ENCODE measurements at places on chromosomes 12 and 14.

GRCh38 chr14:21098076-21098891 lies at the start of gene ZNF219:
Gene ZNF219, minus strand, starts transcription at chr14:21098655. Its CDS starts 5,064 bp downstream, at chr14:21093591.
- peak; percentile 68 for DNase-seq

GRCh38 chr14:36626151-36626550 lies 35.5 kb upstream of the PAX9 start:
- DNase-seq, result no peak

DNA sequence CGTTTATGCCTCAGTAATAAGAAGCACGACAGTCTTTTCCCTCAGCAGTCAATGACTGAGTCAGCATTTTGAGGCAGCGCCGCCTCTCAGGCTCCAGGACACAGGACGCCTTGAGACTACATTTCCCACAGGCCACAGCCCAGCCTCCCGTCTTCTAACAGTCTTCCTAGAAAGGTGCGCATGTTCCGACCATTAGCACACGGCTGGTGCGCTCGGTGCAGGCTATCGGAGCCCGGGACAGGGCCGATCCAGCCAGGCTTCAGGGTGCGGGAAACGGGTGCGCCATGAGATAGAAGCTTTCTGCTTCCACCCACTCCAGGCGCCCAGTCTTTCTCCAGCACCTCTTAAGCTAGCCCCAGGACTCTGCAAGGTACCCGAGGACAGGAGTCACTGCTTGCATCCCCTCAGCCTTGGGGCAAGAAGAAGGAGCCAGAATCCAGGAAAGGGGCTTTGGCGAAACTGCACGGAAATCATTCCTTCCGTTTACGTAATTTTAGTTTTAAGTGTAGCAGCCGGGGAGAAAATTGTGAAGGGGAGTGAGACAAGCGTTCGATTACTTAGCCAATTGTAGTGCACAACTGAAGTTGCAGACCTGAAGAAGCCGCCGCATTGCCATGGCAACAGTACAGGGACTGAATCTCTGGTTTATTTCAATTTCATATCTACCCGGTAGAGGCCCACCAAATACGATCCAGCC lies 54.0 kb downstream of the ZNF641 start:
- peak; percentile 95 for DNase-seq

DNA sequence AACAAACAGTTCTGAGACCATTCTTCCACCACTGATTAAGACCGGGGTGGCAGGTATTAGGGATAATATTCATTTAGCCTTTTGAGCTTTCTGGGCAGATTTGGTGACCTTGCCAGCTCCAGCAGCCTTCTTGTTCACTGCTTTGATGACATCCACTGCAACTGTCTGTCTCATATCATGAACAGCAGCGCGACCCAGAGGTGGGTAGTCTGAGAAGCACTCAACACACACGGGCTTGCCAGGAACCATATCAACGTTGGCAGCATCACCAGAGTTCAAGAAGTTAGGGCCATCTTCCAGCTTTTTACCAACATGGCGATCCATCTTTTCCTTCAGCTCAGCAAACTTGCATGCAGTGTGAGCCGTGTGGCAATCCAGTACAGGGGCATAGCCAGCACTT lies 16.9 kb downstream of the AEBP2 start:
- DNase-seq, result no peak

DNA sequence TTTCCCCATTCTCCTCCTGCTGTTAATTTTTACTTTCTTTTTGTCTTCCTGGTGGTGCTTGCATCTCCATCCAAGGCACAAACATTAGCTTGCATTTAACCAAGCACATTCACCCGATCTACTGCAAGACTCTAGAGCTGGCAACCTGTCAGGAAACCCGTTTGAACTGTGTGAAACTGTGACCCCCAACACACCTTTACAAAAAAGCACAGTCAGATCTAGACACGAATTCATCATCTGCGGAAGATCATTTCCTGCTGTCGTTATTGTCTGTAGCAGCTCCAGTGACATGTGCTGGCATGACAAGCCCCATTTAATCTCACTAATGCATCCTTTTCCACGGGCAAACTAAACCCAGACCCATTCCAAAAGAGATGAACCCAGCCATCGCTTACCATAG lies 340.5 kb downstream of the VRK1 start:
- DNase-seq, result no peak

DNA sequence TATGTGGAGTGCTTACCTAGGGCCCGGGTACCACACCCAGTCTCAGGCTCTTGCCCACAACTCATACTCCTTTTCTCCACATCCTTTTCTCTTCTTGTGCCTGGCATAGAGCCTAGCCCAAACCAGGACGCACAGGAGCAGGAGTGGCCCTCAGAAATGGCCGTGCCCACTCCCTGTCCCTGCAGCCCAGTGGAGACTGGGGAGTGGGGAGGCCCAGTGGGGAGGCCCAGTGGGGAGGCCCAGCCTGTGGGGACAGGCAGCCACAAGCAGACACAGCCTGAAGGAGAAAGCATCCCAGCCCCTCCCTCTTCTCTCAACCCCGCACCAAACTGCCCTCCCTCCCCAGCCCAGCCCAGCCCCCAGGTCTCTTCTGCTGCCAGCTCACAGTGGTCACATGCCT lies 196.8 kb downstream of the KIF26A start:
- DNase-seq, result no peak

DNA sequence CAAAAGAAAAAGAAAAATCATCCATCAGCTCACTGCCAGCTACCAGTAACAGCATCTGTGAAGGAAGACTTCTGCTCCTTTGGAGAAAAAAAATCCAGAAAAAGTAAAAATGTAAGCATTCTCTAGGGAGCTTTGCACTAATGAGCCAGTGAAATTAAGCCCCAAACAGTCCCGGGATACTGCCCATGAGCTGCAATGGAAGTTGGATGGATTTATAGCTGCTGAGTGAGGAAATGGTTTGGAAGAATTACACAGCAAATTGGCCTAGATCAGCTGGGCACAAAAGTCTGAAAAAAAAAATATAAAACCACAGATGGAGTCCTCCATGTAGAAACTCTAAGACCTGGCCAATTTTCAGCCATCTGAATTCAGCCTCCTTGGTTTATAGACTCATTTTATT lies 462.9 kb upstream of the USP15 start:
- DNase-seq, result no peak

- peak; percentile 40 for DNase-seq
Observed at GRCh38 chr14:51652168-51653078, 713 bp downstream of the FRMD6 start.

DNA sequence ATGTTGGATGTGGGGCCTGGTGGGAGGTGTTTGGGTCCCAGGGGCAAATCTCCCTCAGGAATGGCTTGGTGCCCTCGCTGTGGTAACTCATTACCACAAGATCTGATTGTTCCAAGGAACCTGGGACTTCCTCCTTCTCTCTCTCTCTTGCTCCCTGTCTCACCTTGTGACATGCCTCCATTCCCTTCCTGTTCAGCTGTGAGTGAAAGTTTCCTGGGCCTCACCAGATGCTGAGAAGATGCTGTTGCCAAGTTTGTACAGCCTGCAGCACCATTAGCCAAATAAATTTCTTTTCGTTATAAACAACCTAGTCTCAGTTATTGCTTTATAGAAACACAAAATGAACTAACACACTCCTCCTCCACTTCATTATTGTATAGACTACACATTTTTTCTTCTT lies 759.8 kb upstream of the MDGA2 start:
- no peak for DNase-seq

DNA sequence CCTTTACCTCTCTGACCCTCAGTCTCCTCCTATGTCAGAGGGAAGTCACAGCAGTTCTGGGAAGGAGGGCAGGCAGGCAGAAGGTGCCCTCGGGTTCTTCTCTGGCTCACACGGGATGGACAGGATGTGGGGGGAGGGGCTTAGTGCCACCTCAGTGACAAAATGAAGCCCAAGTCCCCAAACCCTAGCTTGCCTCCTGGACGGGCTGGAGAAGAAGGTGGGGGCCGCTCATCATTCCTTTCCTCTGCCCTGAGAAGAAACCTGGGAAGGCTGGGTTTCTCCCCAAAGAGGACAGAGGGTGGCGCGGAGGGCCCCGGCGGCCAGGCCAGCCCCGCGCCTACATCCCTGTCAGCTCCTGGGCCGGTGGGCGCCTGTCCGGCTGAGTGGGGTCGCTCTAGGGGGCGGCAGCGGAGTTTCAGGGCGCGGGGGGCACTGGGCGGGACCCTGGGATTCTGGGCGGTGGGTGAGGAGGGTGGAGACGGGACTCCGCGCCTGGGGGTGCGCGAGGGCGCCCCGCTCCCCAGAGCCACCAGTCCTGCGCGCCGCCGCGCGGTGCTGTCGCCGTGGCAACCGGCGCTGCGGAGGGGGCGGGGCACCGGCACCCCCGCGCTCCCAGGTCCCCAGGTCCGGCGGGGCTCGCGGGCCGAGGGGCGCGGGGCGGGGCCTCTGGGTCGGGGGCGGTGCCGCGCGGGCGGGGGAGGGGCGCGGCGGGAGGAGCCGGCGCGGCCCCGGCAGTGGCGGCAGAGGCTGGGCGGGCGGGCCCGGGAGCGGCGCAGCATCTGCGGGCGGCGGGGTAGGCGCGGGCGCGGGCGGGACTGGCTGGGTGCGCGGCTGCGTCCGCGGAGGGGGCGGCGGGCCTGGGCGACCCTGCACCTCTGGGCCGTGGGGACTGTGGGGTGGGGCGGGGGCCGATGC lies at the start of gene TMEM121:
Gene TMEM121 (plus strand): TSS at position 723 of the 915 bp plus-strand sequence. CDS start 2,252 bp downstream, outside the sequence.
- no peak for DNase-seq

GRCh38 chr12:93448796-93449195 lies 7.0 kb upstream of the UBE2N start:
- DNase-seq, result no peak

- DNase-seq, result peak; percentile 57
Observed at GRCh38 chr12:4540638-4541037, 1.9 kb downstream of the RAD51AP1 start.

All from hematopoietic multipotent progenitor cell treated with erythropoietin and hydrocortisone succinate and interleukin-3 and kit ligand, for 6 days (in vitro differentiated cells).